ENCODE measurements at places on chromosomes 2 and 18.

GRCh38 chr2:22518641-22519040, 866.3 kb upstream of the KLHL29 start:
- DNase-seq = no peak

DNA sequence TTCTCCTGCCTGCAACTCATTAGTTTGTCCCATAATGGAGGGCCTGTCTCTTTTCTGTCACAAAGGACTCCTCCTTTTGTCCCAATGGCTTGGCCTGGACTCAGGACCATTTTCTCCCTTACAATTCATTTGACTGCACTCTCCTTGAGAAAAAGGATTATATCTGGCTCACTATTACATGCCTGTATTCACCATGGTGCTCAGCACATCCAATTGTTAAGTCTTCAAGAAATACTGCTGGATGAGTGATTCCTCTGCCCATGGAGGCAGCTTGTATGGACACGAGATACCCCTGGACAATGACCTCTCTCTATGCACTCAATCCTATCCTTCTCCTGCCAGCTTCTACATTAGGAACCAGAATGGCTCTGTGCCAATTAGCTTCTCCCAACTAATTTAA, 47.0 kb downstream of the CHST9 start:
- DNase-seq = no peak

- no peak for DNase-seq
Measured at GRCh38 chr2:176834226-176834625, 378.4 kb upstream of the HNRNPA3 start.

GRCh38 chr2:73212448-73213176, 1.4 kb upstream of the SMYD5 start:
- DNase-seq = peak; percentile 88

DNA sequence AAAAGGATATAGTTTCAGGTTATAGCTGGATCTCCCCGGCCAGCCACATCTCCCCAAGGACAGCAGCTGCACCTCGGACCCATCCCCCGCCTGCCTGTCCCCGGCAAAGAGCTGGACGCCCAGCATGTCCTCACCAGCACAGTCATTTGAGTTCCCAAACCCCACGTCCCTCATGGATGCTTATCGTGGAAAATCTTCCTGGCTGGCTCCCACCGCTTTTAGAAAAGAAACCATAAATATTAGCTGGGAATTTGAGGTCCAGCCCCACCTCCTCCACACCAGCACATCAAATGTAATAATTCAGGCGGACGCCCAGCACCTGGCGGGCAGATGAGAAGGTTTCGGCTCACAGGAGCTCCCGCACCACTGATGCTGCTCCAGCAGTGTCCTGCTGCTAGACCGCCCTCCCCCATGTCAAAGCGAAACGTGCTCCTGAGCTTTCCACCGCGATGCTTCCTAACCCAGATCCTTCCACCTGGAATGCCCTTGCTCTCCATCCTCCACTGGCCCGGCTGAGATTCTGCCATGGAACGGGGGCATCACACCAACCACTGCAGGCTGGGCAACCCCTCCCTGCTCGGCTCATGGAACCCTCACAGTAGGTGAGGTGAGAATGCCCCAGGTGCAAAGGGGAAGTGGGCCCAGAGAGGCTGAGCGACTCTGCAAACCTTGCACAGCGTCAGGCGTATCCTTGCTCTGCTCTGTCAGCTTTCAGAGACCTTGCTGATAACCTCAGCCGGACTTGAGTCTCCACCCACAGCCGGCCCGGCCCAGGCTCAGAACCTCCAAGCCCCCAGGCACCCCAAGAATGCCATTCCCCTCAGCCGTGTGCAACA, 71.5 kb upstream of the GPC1 start:
- no peak for DNase-seq

DNA sequence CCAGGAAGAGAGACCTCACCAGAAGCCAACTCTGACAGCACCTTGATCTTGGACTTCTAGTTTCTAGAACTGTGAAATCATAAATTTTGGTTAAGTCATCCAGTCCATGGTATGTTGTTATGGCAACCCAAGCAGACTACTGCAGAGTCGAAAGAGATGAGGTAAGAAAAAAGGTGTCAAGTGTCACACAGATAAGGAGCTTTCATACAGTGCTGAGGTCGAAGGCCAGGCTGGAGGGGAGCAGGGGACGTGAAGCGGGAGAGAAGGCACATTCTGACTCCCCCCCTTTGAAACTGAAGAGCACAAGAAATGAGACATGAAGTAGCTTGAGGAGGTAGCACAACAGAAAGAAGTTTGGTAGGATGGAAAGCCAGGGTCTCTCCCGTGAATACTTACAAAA, 110.4 kb downstream of the ALK start:
- DNase-seq = no peak

GRCh38 chr18:79935499-79935898, 16.0 kb downstream of the SLC66A2 start:
- no peak for DNase-seq

- DNase-seq = no peak
Measured at GRCh38 chr18:68121308-68121707, 593.6 kb downstream of the TMX3 start.

DNA sequence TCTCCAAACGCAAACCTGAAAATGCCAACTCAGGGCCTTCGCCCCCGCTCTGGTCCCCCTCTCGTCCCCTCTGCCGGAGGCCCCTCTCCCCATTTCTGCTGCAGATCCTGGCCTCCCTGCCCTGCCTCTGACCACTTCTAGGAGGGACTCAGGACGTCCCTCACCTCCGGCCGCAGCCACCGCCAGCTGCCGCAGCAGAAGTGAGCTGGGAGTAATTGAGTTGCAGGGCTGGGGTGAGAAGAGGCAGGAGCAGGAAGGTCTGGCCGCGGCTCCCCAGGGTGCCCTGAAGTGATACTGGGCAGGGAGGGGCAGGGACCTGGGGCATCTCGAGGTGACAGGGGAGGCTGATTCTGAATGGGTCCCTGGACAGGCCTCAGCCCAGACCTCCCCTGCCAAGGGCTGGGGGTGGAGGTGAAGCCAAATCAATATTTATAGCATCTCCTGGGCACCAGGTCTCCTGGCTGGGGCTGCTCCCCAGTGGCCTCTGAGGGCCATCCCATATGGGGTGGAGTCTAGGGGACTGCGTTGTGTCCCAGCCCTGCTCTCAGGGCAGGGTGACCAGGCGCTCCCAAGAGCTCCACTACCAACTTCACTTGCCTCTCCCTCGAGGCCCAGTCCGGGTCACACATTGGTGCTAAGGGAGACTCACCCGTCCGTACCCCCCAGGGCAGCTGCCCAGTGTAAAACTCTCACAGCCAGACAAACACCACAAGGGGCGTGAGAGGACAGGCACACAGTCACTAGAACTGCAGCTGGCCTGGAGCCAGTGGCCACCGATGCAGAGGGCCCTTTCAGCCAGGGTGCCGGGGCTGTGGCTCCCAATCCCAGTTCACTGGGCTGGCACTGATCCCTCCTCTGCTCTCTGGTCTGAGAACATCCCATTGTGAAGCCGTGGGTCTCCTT, 33.0 kb downstream of the KCNIP3 start:
- no peak for DNase-seq

DNA sequence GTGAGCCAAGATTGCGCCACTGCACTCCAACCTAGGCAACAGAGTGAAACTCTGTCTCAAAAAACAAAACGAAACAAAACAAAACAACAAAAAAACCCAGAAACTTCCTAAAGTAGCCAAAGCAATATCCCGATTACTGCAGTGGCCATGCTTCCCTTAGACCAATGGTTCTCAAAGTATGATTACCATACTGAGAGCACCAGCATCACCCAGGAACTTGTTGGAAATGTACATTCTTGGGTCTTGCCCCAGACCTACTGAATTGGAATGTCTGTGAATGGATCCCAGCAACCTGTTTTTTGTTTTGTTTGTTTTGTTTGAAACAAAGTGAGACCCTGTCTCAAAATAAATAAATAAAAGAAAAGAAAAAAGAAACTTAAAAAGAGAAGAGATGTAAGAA, 41.9 kb upstream of the TGIF1 start:
- DNase-seq = no peak

- peak; percentile 91 for DNase-seq
Measured at GRCh38 chr2:85813982-85814801, 60.4 kb downstream of the ATOH8 start.

DNA sequence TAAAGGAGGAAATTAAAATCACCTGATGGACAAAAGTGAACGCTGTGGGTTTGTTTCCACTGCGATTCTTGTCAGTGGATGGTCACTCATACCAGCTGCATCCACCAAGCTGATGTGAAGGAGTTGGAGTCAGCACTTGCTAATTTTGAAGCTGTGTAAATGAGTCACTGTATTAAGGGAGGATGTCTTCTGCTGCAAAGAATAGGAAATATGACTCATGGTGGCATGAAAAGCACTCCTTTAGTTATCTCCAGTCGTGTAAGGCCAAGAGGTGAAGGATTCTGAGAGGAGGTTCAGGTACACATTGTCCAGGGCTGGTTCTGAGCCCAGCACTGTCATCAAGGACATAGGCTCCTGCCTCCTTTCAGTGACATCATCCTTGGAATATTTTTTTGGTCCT, 71.7 kb upstream of the SKOR2 start:
- peak; percentile 43 for DNase-seq

- DNase-seq = peak; percentile 24
Measured at GRCh38 chr2:143397884-143398614, 268.8 kb downstream of the ARHGAP15 start.

- DNase-seq = peak; percentile 49
Measured at GRCh38 chr2:165877565-165878550, 75.7 kb downstream of the TTC21B start.

GRCh38 chr18:26511339-26512071, 36.8 kb downstream of the KCTD1 start:
- DNase-seq = no peak

GRCh38 chr18:51655327-51655698, 457.8 kb upstream of the MEX3C start:
- DNase-seq = no peak

DNA sequence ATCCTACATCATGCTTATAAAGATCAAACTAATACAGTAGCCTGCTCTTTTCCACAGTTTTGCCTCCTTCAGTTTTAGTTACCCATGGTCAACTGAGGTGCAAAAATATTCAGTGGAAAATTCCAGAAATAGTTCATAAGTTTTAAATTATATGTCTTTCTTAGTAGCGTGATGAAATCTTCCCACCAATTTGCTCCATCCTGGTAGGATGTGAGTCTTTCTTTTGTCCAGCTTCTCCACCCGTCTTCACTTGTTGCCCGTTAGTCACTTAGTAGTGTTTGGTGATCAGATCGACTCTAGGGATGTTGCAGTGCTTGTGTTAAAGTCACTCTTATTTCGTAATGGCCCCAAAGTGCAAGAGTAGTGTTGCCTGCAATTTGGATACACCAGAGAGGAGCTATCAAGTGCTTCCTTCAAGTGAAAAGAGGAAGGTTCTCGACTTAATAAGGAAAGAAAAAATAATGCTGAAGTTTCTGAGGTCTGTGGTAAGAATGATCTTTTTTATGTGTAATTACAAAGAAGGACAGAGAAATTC, 57.0 kb downstream of the CEP192 start:
- no peak for DNase-seq

DNA sequence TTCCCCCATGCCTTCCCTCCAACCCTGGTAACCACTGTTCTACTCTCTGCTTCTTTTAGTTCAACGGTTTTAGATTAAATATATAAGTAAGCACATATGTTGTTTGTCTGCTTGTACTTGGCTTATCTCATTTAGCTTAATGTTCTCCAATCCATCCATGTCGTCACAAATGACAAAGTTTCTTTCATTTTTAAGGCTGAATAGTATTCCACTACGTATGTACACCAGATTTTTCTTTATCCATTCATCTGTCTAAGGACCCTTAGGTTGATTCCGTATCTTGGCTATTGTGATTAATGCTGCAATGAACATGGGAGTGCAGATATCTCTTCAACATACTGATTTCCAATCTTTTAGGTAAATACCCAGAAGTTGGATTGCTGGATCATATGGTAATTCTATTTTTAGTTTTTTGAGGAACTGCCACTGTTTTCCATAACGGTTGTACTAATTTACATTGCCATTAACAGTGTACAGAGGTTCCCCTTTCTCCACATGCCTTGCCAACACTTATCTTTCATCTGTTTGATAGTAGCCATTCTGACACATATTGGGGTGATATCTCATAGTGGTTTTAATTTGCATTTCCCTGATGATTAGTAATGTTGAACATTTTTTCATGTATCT, 8.1 kb downstream of the ASB3 start:
- DNase-seq = no peak

- peak; percentile 15 for DNase-seq
Measured at GRCh38 chr2:158667586-158667985, 127.5 kb upstream of the DAPL1 start.

- DNase-seq = no peak
Measured at GRCh38 chr18:47448956-47449355, 197.5 kb upstream of the SKOR2 start.

GRCh38 chr2:134281815-134282419, 28.0 kb downstream of the MGAT5 start:
- no peak for DNase-seq
